ENCODE measurements at places on chromosomes 16 and 17. TPM values are rescaled to one million over a fixed set of nuclear protein-coding genes. Genes with fewer than 3 reads are reported as not detected.

- peaks cover 62% of the 10 kb centered on the region for H3K4me1 ChIP-seq
- H3K4me3 ChIP-seq = peak overlapping the region; percentile 22
- peaks cover 61% of the 10 kb centered on the region for H3K36me3 ChIP-seq
- peak overlapping the region; percentile 70 for H3K27ac ChIP-seq
- no peaks in the 10 kb centered on the region for H3K27me3 ChIP-seq
Observed at GRCh38 chr17:48051706-48052486, 3.7 kb downstream of the NFE2L1 start.

Gene OR4D1
- total RNA-seq = 0.16 TPM

Gene LRRC46
- total RNA-seq = 0.82 TPM

DNA sequence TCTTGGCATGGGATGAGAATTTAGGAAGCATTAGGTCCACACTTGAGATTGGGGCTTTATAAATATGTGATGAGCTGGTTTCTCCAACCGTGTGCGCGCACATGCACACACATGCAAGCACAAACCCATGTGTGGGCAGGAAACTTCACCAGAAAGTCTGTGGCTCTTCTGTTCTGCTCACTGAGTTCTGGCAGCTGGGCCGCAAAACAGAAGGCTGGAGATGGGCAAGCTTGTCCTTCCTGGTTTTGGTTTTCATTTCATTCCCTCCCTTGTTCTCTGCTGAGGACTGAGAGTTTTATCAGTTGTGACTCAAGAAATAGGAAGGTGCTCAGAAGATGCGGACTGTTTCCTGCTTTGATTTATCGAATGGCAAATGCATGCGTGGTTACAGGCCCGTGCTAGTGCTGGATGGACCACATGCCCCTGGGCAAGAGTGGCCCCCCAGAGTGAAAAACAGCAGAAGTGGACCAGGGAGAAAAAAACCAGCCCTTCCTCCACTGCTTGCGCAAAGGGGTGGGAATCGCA lies 14.1 kb downstream of the MAP3K14 start:
- H3K27me3 ChIP-seq = no peaks in the 10 kb centered on the region
- DNase-seq = peak; percentile 60
- peaks cover 62% of the 10 kb centered on the region for H3K36me3 ChIP-seq

DNA sequence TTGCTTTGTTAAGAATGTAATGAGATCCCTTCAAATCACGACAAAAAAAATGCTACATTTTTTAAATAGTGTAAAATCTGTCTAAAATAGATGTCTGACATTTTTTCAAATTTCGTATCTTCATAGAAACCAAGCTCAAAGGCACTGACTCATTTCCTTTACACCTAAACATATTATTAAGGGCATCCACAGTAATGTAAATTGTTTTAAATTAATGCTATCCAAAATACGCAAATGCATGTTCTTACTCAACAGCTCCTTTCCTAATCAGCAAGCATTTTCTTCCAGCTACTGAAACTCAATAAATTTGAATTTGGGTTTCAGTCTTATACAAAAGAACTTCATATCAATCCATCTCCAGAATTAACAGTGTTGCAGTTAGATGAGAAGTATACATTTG lies 4.3 kb downstream of the C16orf87 start:
- no peak for DNase-seq
- H3K4me1 ChIP-seq = peaks cover 51% of the 10 kb centered on the region

DNA sequence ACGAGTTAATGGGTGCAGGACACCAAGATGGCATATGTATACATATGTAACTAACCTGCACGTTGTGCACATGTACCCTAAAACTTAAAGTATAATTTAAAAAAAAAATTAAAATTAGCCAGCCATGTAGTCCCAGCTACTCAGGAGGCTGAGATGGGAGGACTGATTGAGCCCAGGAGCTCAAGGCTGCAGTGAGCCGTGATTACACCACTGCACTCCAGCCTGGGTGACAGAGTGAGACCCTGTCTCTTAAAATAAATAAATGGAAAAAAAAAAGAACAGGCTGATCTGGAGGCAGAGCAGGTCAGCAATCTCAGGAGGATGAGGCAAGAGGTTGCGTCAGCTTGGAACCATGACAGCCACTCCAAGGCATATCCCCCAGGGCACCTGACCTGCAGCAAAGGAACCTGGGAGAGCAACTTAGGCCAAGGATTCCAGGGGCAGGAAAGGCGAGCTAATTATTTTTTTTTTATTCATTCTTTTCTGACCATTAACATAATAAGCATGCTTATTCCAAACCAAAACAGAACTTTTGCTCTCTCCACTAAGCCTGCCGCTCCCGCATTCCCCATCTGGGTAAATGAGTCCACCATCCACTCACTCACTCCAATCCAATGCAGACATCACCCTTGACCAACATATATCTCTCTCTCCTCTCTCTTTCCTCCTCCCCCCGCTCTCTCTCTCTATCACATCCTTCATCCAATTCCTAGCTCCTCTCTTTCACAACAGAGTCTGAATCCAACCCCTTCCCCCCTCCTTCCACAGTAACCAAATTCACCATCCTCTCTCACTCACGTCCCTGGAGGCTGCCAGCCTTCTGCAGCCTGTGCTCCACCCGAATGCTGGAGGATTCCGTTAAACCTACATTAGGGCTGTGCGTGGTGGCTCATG lies 47.7 kb downstream of the TK2 start:
- H3K4me1 ChIP-seq = no peaks in the 10 kb centered on the region
- H3K27ac ChIP-seq = no peak overlapping the region

DNA sequence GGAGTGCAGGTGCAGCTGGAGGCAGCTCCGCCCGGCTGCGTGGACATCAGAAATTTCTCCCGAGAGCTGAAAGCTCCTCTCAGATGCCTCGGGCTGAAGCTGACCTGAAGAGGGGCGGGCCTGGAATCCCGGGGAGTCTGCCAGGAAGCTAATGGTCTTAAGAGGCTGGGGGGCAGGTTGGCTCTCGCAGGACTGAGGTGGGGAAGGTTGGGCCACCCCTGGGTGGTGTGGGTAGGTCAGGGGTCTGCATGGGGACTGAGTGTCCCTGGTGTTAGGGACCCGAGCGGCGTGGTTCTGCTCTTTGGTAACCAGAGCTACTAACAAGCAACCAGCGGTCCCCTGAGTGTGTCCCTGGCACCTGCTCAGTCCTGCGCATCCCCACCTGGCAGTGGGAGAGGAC lies 3.5 kb downstream of the CHMP6 start:
- H3K4me3 ChIP-seq = no peak overlapping the region
- no peak overlapping the region for H3K27ac ChIP-seq
- peaks cover 16% of the 10 kb centered on the region for H3K4me1 ChIP-seq

Gene RSKR
- total RNA-seq = 21.4 TPM

Measured in activated CD4-positive, alpha-beta T cell treated with anti-CD3 and anti-CD28 coated beads for 36 hours (primary cell).